Placental pericyte (primary cell): ENCODE measurements at places on chromosomes 2 and 18. TPM values are rescaled to one million over a fixed set of nuclear protein-coding genes. Genes with fewer than 3 reads are reported as not detected.

The RRM2 gene
- total RNA-seq: 2.0 and 136 TPM in 2 replicates

The TLX2 gene
- not detected in 2 replicates for total RNA-seq

The CAVIN2 gene
- 5.3 and 18.6 TPM in 2 replicates for total RNA-seq

The CASP10 gene
- total RNA-seq: 3.9 and 5.5 TPM in 2 replicates

The TBC1D8 gene
- 8.1 and 19.5 TPM in 2 replicates for total RNA-seq

The GCG gene
- total RNA-seq: not detected in 2 replicates

The COLEC12 gene
- total RNA-seq: 15.0 and 28.9 TPM in 2 replicates

The TTN gene
- under 0.01 TPM in 2 replicates for total RNA-seq

The RAB6C gene
- total RNA-seq: not detected in 2 replicates

The KCNS3 gene
- total RNA-seq: 4.2 and 7.0 TPM in 2 replicates

The MYCN gene
- total RNA-seq: 2.1 TPM in 1 of 2 replicates, not detected in the other

The ALPI gene
- total RNA-seq: not detected in 2 replicates

The KCNG2 gene
- total RNA-seq: not detected in 2 replicates

The SKOR2 gene
- total RNA-seq: not detected in 2 replicates

The CEP68 gene
- total RNA-seq: 5.0 and 5.4 TPM in 2 replicates

The ICOS gene
- not detected in 2 replicates for total RNA-seq

The MYO7B gene
- total RNA-seq: 0.43 TPM in 1 of 2 replicates, not detected in the other

The DAPL1 gene
- not detected in 2 replicates for total RNA-seq

The GPAT2 gene
- 1.3 TPM in 2 replicates for total RNA-seq

The DYNC2LI1 gene
- total RNA-seq: 15.2 and 18.2 TPM in 2 replicates

The GALR1 gene
- total RNA-seq: not detected in 2 replicates

The ZDBF2 gene
- total RNA-seq: 15.2 and 36.1 TPM in 2 replicates

The PFN4 gene
- total RNA-seq: 0.29 and 0.88 TPM in 2 replicates

The TNS1 gene
- 48.1 and 164 TPM in 2 replicates for total RNA-seq

The MAP3K19 gene
- total RNA-seq: not detected in 2 replicates

The PLEK gene
- total RNA-seq: 1.3 TPM in 1 of 2 replicates, not detected in the other

The KIAA2012 gene
- not detected in 2 replicates for total RNA-seq

The SULT1C2 gene
- total RNA-seq: not detected in 2 replicates

The NAT8 gene
- total RNA-seq: not detected in 2 replicates

The HOXD13 gene
- not detected in 2 replicates for total RNA-seq

The MPP4 gene
- total RNA-seq: 0.44 and 17.9 TPM in 2 replicates

The MMADHC gene
- 184 and 190 TPM in 2 replicates for total RNA-seq

The STAMBP gene
- 24.3 and 26.8 TPM in 2 replicates for total RNA-seq

The CYP26B1 gene
- under 0.01 and 4.9 TPM in 2 replicates for total RNA-seq

The CCBE1 gene
- total RNA-seq: 0.44 and 8.7 TPM in 2 replicates

The ARHGAP28 gene
- 0.44 and 0.72 TPM in 2 replicates for total RNA-seq

The GRP gene
- total RNA-seq: not detected in 2 replicates

The UGGT1 gene
- 98.4 and 209 TPM in 2 replicates for total RNA-seq

The QPCT gene
- 11.2 and 49.1 TPM in 2 replicates for total RNA-seq
